ENCODE measurements at places on chromosomes 12 and 14.

- no peak for DNase-seq
Measured at GRCh38 chr12:85558684-85559083, 277.5 kb downstream of the RASSF9 start.

DNA sequence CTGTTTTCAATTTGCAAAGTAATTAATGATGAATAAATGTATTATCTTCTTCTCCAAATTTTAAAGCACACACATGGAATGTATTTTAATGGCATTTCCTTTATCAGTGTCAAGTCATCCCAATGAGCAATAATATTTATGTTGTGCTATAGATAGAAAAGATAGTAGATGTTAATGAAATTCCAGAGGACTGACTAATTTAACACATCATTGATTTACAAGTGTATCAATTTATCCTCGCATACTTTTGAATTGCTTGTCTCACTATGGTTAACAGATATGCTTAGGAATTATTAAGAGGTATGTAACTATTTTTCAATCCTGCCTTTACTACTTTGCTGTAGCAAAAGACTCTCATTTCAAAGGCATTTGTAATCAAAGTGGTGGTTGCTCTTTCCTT is 842.9 kb downstream of the SLC6A15 start:
- no peak for DNase-seq

GRCh38 chr12:84757978-84758377 is 154.6 kb downstream of the SLC6A15 start:
- no peak for DNase-seq

GRCh38 chr12:49631336-49631907 is 8.1 kb downstream of the PRPF40B start:
- no peak for DNase-seq

DNA sequence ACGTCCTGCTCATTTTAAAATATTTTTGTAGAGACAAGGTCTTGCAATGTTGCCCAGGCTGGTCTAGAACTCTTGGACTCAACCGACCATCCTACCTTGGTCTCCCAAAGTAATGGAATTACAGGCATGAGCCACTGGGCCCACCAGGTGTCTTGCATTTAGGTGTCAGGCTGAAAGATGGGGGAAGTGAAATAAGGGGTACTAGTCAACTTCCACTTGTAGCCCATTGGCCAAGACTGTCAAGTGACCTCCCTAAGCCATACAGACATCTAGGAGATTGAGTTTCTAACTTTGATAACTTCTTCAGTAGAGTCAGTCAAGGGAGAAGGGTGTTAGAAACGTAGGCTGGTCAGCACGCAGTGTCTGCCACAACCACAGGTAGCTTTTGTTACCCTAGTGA is 32.0 kb downstream of the ARF6 start:
- DNase-seq = no peak

DNA sequence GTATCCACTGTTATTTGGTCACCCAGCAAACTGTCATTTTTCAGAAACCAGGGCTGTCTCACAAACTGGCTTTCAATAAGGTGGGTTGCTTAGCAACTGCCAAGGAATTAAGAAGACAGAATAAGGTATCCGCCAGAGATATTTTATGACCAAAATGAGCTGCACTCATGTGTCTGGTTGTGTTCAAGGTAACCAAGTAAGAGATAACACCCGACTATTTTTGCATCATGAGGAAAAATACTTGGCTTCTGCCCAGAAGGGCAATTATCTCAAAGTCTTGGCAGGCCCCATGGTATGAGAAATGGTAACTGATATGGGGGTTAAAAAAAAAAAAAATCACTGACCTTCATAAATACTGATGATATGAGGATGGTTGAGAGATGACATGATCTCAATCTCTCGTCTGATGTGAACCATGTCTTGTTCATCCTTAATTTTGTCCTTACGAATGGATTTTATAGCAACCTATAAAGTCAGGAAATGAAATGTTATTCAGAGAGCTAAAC is 32.6 kb downstream of the NUAK1 start:
- no peak for DNase-seq

DNA sequence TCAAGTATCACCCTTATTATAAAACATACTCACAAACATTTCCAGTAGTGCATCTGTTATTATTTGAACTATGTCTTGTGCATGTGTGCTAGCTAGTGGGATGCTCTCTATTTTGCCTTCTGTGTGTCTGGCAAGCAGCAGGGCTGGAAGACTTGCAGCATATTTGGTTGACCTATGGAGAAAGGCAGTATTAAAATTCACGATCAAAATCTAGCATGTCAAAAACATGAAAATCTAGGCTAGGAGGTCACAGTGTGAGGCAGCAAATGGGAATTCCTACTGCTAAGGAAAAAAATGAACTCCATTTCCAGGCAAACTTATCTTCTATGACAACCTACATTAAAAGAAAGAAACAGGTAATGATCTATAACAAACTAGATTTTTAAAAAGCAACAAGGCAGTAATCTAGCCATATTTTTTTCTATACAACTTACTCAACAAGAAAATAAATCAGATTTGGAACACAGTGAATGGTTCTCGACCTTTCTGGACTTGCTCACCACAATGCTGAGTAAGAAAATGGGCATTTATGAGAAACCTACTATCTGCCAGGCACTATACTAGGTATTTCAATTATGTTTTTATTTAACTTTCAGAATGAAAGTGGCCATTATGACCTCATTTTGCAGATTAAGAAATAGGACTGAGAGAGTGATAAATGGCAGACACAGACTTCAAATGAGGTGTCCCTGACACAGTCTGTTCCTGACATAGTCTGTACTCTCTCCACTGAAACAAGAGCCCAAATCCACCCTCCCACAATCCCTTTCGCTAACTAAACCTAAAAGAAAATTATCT is 96.8 kb downstream of the TXNDC16 start:
- DNase-seq = no peak

GRCh38 chr12:57584050-57584449 is 6.9 kb upstream of the PIP4K2C start:
- DNase-seq = no peak

- peak; percentile 8 for DNase-seq
Measured at GRCh38 chr14:79809849-79810612, 401.3 kb downstream of the DIO2 start.

- DNase-seq = no peak
Measured at GRCh38 chr14:90778571-90779255, 37.5 kb downstream of the TTC7B start.

- DNase-seq = no peak
Measured at GRCh38 chr14:94462219-94462551, 9.6 kb upstream of the SERPINA11 start.

DNA sequence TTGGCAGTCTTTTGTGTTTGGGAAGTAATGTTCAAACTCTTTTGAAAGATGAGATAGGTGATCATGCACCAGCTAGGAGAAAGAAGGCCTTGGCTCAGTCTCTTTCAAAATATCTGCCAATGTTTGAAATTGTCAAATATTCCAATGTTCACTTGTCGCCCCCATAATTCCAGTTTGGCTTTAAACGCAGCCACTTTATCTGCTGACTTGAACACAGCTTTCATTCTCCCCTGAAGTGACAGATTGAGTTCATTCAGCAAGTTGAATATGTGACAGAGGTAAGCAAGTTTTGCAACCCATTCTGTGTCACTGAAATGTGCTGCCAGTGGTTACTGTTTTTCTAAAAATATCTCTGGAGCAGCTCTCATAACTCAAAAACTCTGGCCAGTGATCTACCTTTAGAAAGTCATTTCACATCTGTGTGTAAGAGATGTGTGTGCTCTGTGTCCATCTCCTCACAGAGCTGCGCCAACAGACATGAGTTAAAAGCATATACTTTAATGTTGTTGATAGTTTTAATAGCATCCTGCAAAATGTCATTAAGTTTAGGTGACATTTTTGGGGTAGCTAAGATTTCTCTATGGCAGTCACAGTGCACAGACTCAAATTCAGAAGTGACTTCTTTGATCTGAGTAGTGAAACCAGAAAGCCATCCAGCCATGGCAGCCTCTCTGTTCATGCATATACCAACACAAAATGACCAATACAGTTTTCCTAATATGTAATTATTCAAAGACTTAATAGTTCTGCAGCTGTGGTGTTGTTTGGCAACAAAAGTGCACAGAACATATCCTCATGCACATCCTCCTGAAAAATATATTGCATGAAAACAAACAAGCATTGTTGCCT is 614.3 kb upstream of the MIS18BP1 start:
- DNase-seq = no peak

- no peak for DNase-seq
Measured at GRCh38 chr12:47078733-47079467, 521 bp upstream of the PCED1B start.

DNA sequence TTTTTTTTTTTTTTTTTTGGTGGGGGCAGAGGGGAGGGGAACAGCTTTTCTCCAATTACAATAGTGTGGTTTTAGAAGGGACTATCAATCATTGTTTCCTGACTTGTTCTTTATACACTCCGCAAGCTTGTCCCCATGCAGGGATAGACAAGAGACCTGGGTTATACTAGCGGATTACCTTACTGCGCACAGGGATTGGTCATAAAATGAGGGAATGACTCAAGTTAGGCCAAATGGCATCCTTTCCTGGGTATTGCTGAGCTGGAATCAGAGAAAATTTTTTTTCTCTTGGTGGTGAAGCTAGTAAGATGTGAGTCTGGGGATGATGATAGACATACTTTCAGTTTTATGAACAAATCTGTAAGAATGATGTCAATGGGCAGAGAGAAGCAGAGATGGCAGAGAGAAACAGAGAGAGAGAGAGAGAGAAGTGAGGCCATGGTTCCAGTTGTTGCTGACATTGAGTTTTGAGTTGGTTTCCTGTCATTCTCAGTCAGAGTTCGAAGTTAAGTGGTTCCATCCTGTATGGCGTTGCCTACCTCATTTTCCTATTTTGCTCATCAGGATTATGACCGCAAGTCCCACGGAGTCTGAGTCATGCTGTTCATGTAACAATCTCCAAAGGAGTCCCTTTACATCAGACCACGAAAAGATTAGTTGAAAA is 59.1 kb upstream of the OTOGL start:
- no peak for DNase-seq

GRCh38 chr14:86575141-86575540 is 1045.2 kb downstream of the FLRT2 start:
- DNase-seq = no peak

DNA sequence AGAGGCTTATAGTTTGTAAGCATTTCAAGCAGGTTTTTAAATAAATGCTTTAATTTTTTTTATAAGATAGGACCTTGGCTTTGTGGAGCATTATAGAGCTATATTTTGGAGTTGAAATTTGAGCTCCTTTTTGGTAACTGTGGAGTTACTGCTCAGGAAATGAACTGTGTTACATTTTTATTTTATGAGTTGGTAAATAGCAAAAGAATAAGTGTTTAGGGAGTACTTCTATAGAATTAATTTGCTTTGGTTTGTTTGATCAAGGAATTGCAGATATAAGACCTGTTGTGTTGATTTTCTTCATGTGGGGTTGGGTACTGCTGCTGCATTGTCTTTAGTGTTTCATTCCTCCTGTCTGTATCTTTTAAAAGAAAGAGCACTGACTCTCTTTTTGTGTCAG is 3.5 kb downstream of the ATP2A2 start:
- DNase-seq = no peak

GRCh38 chr12:27627123-27627852 is 69.0 kb upstream of the REP15 start:
- no peak for DNase-seq

GRCh38 chr14:72986214-72986613 is 40.7 kb downstream of the ZFYVE1 start:
- DNase-seq = no peak

DNA sequence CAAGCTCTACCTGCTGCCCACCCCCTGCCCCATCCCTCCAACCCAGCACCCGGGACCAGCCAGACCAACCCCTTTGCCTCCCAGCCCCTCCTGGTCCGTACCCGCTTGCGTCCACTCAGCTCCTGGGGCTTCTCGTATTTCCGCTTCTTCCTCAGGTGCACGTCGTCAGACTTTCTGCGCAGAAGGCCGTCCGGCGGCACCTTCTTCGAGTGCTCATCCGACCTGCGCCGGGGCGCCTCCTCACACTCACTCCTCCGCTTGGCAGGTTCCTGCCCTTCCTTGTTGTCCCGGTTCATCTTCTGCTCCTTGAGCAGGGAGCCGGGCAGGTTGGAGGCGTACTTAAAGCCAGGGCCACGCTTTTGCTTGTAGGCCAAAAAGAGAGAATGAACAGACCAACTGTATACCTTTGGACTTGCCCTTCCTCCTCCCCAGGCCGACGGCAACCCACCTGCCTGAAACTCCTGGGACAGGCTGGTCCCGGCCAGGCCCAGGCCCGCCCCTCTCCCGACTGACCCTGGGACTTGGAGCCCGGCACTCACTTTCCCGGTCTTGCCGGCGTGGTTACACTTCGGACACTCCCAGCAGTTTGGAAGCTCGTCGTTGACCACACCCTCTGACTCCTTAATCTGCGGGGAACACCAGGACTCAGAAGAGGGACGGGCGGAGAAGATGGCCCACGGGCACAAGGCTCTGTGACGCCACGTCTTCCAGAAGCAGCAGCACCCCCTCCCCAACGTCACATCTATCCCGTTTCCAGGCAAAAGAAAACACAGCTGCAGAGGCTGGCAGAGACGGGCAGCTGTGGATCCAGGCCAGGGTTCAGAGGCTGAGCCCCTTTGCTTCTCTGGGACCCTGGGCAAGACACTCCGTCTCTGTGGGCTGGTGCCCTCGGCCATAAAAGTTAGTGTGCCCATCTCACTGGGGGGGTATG is 44.3 kb downstream of the RNF34 start:
- DNase-seq = no peak

DNA sequence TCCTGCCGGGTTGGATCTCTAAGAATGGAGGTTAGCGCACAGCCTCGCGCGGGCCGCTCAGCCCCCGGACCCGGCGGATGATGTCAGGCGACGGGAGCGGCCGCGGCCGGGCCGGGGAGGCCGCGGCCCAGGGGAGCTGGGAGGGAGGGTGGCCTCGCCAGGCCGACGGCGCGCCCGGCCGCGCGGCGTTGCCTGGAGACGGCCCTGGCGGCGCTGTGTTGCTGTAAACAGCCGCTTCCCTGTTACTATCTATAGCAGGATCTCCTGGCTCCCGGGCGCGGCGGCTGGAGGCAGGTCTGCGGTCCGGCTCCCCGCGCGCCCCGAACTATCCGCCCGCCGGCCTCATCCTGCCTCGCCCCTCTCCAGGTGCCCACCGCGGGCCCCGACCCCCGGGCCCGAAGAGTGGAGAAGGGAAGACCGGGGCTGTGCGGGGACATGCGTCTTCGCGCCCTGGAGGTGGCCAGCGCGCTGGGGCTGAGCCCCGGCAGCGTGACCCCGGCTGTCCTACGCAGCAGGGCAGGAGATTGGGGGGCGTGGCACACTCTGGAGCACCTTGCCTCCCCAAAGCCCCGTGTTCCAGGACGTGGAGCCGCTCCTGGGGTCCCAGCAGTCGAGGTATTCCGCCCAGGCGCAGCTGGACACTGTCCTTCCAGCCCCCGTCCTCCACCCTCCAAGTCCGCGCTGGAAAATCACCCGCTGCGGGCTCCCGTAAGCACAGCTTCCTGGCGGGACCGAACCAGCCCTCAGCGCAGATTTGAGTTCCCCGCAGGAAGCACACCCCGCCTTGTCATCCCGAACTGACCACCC is 1.4 kb upstream of the FOS start:
- peak; percentile 81 for DNase-seq
